CD4-positive, alpha-beta T cell treated with Interferon alpha-2 for 1 hour (primary cell): ENCODE measurements at places on chromosomes 2 and 18.

DNA sequence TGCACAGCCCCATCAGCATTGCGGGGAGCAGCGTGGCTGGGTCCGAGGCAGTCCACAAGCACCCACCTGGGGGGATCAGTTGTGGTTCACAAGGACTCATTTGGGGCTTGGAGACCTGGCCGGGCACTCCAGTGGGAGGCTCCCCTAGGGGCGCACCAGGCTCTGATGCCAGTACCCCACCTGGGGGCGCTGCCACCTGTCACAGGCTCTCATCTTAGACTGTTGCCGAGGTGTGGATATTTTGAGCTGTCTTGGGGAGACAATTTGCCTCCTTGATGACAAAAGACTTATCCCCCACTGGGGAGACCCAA lies 3.0 kb downstream of the ADRA2B start:
- DNase-seq = peak; percentile 33

DNA sequence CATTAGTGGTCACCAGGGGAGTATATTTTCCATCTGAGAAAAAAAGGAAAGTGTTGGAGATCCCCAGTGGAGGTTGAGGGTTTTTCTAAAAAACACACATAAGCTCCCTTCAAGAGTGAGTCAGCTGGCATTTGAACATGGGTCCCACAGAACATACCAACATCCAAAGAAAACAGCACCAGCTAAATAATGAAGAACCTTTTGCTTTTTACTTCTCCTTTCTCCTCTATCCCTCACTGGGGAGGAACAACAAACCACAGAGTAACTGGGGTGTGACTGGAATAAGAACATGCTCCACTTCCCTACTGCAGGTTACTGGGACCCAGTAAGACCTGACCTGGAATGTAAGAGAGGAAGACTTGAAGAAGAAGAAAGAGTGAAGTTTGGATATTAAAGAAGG lies 56.5 kb upstream of the RAPH1 start:
- DNase-seq = no peak

DNA sequence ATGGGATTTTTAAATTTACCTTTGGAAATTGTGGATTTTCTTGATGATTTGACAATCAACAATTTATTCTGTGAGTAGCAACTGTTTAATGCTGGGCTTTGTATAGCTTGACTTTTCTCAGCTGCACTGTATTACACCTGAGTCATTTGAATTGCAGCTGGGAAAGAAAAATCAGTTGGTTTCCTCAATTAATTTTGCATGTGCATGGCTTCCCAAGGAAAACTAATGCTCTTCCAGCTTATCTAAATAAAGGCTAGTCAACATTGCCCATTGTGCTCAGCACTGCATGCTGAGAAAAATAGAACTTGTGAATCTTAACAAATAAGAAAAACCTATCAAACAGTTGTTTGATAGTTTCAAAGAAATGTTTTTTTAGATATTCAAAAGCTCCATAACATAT lies 268.3 kb upstream of the CDH20 start:
- DNase-seq = no peak

- peak; percentile 35 for DNase-seq
These were observed 63.3 kb upstream of the STK17B start for GRCh38 chr2:196234672-196235071.

GRCh38 chr2:12269041-12269972 lies 447.4 kb upstream of the TRIB2 start:
- DNase-seq = no peak

- peak; percentile 75 for DNase-seq
These were observed 1.1 kb upstream of the FARP2 start for GRCh38 chr2:241354668-241355658.

DNA sequence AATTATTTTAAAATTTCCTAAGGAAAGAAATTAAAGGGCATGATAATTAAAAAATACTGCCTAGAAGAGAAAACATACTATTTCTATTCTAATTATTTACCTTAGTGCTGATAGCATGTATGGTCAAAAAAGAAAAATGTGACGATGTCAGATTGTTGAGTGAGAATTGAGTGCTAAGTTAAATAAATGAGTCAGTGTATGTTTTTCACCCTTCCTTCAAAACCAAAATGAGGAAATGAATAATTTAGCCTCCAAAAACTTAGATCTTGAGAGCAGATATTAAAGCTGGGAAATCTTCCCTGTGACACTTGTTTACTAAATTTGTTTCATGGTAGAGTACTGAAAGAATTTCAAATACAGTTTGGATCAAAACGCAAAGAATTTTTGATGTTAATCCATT lies 58.6 kb upstream of the NYAP2 start:
- DNase-seq = no peak

GRCh38 chr18:34710934-34711333 lies 836 bp downstream of the DTNA start:
- no peak for DNase-seq

DNA sequence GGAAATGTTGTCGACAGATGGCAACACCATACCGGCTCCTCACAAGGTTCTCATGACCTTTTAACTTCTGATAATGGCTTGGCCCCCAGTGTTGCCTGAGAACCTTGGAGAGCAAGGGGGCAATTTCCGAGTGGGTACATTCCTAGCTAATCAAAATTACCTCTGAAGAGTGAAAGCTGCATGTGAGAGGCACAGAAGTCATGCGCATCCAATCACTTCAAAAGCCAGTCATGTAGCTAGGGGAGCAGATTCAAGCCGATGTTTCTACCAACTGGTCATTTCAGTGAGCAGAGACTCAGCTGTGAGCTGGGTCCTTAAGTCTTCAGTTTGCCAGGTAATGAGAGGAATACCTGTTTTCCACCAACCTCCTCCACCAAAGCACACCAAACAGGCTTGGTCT lies 111.4 kb downstream of the LIPG start:
- DNase-seq = no peak

DNA sequence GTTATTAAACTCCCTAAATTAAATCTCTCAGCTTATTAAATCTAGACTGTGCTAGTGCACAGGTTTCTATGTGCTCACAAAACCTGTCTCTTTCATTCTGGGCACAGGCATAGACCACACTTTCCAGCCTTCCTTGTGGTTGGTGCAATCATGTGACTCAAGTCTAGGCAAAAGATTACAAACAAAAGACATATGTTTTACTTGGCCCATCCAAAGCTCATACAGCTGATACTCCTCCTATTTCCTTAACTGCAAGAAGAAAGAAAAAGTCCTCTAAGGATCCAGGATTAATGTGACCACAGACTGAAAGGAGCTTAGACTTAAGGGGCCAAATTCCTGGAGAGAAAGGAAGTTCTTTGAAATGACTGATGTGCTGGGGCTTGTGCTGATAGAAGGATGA lies 731.3 kb upstream of the RAB6C start:
- DNase-seq = no peak

GRCh38 chr2:123085484-123085883 lies 939.6 kb upstream of the CNTNAP5 start:
- DNase-seq = no peak

- peak; percentile 46 for DNase-seq
These were observed 64.0 kb downstream of the INPP4A start for GRCh38 chr2:98508709-98509066.

DNA sequence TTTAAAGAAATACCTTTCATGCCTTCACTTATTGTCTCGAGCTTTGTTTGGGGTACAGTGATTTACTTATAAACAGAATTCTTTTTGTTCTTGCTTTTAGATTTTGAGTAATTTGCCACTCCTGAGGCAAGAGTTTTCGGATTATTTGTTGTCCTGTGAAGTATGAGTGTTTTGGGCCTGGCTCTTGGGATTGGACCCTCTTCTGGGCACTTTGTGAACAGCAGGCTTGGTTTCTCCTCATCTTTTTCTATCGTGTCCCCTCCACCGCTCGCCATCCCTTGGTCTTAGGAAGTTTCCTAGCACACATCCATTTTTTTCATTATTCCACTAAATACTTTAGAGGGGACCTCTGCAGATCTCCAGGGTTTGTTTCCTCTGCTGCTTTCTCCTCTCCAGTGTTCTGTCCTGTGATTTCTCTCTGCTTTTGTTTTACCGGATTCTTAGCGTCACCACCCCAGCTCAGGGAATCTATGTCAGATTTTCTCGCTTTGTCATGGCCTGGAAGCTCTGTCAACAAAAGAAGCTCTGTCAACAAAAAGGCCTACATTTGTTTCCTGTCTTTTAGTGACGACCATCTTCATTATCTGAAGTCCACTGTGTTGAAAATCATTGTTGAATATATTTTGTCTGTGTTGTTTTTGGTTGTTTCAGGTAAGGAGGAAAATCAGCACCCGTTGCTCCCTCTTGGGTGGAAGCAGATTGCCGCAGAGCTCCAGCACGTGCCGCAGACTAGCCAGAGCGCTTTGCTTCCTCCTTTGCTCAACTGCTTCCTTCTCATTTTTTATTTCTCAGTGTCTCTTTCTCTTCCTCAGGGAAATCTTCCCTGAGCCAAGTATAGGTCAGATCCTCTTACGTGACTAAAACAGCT lies 27.8 kb downstream of the ANKRD62 start:
- no peak for DNase-seq

DNA sequence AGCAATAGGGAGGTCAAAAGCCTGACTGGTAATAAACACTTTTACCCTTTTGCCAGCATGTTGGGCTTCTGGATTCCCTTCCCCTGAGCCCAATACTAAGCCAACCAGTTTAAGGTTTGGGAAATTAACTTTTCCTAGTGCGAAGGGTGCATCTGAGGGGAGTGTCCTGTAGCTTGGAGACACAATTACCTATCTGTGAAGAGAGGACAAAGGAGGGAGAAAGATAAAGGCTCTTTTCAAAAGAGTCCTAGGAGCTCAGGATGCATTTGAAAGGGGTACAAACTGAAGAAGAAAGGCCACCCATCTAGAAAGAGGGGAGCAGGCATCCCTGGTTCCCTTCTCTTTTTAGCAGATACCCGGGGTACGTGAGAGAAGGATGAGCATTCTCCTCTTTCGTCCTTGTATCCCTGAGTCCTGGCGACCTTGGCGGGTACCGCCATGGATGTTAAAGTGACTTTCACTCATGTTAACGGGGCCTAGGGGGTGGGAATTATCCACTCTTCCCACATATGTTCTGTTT lies 25.1 kb downstream of the C18orf54 start:
- DNase-seq = no peak

DNA sequence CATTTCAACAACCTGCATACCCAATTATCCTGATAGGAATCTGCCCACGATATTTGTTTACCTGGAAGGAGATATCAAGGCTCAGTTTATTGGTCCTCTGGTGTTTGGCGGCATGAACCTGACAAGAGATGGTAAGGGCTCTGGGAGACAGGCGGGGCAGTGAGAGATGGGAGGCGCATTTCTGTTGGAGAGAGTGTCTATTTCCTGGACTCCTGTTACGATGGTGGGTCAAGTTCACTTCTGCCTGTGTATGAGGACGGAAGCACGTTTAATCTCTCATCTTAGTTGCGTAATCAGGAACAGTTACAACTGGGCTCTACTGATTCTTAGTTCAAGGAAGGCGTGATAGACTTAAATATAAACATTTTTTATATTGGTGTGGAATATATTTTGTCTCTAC lies 8.9 kb downstream of the PDCL3 start:
- DNase-seq = no peak

DNA sequence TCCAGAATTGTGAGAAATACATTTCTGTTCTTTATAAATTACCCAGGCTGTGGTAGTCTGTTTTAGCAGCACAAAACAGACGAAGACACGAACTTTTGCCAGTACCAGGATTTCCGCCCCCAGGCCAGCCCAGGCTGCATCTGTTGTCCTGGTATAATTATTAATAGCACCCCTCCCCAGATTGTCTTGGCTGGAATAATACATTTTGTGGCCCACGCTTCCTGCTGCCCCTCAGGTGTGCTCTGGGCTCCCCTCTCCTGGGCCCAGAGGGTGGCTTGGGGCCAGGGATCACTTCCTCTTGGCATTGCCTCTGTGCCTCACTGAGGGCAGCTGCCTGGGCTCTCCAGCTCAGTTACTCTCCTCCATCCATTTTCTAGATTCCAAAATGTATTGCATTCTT lies 102.1 kb upstream of the HS6ST1 start:
- no peak for DNase-seq

DNA sequence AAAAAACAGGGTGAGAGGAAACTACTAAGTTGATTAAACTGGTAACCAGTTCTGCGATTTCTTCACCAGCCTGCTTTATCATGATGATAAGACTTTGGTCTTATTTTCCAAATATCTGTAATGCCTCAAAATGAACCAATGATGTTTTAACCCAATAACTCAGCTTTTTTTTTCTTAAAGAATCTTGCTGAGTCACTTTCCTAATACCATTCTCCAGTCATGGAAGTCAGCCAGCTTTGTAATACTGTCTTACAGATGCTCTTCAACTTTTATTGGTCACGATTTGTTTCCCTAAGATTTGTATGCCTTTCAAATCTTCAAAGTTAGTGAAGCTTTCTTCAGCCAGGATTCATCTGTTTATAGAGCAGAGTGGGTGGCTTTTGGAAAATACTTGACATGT lies 47.7 kb upstream of the SMIM21 start:
- DNase-seq = no peak

GRCh38 chr2:210452194-210452593 lies 24.4 kb downstream of the LANCL1 start:
- DNase-seq = no peak

DNA sequence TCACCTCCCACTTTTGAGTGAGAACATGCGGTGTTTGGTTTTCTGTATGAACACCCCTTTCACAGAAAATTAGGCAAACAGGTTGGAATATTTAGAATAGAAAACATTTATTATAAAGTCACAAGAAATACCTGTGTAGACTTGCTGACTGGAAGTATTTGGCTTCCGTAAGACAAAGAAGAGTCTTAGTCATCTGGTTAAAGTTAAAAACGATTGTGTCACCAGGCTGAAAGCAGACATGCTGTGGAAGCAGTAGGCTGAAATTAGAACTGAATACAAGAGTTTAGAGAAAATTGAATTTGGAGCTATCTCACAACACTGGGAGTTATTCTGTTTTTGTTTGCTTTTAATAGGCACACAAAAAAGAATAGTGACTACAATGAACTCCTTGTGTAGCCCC lies 16.2 kb upstream of the CLASP1 start:
- DNase-seq = no peak

GRCh38 chr2:2175381-2176090 lies 155.5 kb downstream of the MYT1L start:
- no peak for DNase-seq

DNA sequence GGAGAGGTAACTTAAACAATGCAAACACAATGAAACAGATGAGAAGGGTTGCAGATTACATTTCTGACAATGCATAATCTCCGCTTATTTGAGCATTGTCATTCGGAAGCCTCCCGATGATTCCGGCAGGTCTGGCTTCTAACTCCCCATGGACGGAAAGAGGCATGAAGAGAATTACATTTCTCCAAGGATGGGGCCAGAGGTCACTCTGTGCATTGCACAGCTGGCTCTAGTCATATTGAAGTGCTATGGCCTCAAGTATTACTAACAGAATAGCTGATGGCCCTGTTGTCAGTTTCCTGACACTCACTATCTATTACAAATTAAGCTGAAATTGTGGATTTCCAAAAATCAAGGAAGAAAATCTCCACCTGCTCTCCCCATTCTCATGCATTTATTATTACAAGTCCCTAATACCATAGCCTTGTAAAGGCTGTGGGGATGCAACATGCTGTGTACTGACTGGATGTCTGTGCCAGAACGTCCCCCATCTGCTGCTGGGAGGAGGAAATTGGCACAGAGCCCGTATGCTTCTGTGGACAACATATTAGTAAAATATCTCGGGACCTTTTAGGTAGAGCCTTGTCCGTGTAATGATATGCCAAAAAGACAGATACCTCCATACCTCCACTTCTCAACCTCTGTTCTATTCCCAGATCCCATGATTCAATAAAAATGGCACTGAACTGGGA lies 168.1 kb downstream of the SETBP1 start:
- DNase-seq = no peak
